Activated naive CD4-positive, alpha-beta T cell treated with anti-CD3 and anti-CD28 coated beads, Interleukin-2, amount 50 U/mL, for 16 hours (primary cell): ENCODE measurements at places on chromosomes 12 and 14.

- no peak for DNase-seq
Observed at GRCh38 chr12:54592316-54592715, 3.9 kb upstream of the PPP1R1A start.

GRCh38 chr12:78278706-78279190 is 448.1 kb downstream of the NAV3 start:
- DNase-seq: no peak

DNA sequence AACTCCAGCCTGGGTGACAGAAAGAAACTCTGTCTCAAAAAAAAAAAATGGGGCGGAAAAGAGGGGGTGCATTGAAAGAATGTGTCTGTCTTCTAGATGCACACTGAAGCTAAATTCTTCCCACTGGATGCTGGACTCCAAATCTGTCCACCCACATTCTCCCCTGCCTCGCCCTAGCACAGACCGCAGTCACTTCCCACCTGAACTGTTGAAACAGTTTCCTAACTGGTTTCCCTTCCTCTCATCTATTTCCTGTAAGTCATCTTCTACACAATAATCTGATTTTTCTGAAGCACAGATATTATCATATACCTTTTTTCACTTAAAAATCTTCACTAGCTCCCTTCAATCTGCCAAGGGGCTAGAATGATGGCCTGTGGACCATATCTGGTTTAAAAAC is 1.5 kb upstream of the HCAR1 start:
- DNase-seq: peak; percentile 30

- DNase-seq: no peak
Observed at GRCh38 chr12:6538420-6539313, 4.3 kb downstream of the GAPDH start.

DNA sequence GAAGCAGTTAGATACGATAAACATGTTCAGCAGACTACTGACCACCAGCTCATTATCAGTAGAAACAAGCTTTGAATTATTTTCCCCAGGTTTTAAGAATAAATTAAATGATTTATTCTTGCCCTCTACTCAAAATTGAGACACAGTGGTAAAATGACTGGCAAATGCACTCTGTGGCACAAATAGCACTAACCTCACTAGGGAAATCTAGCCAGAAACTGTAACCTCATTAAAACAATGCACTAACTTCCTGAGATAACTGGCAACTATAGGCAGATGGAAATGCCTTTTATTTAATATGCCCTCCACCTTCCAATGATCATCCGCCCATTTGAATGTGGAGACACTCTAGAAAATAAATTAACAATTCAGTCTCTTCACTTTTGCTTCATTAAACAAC is 33.2 kb downstream of the CPNE8 start:
- DNase-seq: no peak

- DNase-seq: no peak
Observed at GRCh38 chr14:74407021-74407800, 18.8 kb downstream of the SYNDIG1L start.

- no peak for DNase-seq
Observed at GRCh38 chr12:41122894-41123293, 65.2 kb upstream of the PDZRN4 start.

GRCh38 chr14:50999726-51000125 is 55.4 kb upstream of the PYGL start:
- no peak for DNase-seq

GRCh38 chr14:88188745-88189416 is 134.2 kb downstream of the KCNK10 start:
- no peak for DNase-seq

DNA sequence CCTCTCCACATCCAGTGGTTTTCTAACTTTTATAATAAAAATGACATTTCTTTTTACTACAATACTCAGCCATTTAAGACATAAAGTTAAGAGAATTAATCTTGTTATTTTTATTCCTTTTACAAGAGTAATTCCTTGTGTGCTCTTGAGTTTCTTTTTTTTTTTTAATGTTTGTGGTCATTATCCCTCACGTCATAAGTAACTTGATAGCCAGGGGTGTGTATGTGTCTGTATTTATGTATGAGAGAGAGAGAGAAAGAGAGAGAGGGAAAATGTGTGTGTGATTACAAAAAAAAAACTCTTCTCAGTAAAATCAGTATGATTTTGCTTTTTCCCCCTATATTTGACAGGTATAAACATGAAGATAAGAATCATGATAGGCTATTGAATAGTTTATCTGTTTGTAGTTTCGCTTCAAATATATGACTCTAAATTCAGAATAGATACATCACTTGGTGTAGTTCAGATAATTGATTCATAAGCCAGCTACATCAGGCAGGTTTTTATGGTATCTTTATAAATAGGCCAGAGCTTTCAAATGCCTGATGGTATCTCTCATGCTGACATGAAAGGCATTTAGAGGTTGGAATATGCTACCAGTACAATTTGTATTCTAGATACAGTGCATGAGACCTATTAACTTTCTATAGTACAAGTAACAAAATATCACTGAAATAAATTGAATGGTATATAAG is 34.9 kb downstream of the RERGL start:
- DNase-seq: no peak

DNA sequence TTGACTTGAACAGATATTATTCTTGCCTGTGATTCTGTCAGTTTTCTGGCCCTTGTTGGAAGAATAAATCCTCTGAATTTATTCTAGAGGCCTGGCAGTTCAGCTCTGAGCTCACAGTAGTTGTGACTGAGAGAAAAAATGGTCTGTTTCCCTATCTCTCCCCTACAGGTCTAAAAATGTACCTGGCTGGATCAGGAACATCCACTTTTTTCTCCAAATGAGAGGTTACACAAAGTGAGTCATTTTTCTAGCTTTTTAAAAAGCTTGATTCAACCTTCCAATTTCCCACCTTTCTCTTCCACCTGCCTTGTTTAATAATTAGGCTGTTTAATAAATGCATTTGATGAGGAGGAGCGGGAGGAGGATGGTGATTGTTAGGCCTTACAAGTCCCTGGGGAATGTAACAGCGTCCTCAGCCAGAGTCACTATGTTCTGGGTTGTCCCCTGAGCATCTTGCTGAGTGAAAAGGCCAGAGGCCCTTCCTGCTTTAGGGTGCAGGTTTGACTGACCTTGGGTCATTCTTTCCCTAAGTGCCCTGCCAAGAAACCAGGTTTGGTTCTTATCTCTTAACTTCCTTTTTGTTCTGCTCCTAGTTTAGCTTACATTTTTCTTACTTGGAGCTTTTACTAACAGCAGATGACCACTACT is 91.7 kb upstream of the FUT8 start:
- DNase-seq: no peak

DNA sequence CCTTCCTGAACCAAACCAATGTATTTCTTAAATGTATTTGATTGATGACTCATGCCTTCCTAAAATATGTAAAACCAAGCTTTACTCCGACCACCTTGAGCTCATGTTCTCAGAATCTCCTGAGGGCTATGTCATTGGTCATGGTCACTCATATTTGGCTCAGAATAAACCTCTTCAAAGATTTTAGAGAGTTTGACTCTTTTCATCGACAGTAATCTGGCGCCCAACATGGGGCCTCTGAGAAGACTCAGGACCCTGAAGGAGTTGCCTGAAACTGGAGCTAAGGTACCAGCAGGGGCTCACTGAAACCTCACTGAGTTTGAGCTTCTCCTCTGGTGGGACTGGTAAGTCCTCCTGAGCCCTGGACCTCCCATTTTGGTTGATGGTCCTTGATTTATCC is 17.2 kb upstream of the PSMC1 start:
- DNase-seq: no peak

DNA sequence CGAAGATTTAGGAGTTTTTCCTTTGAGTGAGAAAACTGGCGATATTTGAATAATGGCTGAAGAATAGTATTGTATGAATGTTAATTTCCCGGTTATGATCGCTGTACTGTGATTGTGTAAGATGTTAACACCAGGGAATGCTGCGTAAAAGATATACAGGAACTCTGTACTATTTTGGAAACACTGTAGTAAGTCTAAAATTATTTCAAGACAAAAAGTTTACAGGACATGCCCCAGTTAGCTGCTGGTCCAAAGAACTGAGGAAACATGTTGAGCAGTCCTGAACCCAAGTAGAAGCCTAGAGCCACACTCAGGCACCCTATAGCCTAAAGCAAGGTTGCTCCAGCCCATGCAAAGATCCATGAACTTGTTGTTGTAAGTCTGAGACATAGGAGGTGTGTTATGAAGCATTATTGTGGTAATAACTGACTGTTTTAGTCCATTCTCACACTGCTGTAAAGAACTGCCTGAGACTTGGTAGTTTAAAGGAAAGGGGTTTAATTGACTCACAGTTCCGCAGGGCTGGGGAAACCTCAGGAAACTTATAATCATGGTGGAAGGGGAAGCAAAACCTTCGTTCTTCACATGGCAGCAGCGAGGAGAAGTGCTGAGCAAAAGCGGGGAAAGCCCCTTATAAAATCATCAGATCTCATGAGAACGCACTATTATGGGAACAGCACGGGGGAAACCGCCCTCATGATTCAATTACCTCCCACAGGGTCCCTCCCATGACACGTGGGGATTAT is 99.8 kb upstream of the RESF1 start:
- DNase-seq: no peak

- no peak for DNase-seq
Observed at GRCh38 chr14:104750056-104750752, 2.7 kb upstream of the SIVA1 start.

GRCh38 chr14:38866461-38866860 is 236.6 kb downstream of the SEC23A start:
- DNase-seq: no peak

- no peak for DNase-seq
Observed at GRCh38 chr12:127292736-127293135, 974.2 kb upstream of the TMEM132C start.

DNA sequence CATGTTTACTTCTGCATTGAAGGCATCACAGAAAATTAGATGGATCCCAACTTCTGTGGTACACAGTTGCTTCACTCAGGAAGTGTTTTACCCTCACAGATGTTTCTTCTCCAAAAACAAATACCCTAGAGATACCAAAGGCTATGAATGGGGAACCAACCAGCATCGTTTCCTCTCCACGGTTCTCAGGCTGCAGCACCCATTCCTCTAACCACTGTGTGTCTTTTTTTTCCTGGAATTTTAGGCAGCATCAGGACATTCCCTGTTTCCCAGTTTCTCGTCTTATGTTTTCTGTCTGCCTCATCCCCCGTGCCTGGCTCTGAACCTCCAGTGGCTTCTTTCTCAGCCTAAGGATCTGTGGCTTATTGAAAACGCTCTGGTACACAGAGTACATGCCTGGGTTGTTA is 72.0 kb upstream of the TBX5 start:
- DNase-seq: no peak

DNA sequence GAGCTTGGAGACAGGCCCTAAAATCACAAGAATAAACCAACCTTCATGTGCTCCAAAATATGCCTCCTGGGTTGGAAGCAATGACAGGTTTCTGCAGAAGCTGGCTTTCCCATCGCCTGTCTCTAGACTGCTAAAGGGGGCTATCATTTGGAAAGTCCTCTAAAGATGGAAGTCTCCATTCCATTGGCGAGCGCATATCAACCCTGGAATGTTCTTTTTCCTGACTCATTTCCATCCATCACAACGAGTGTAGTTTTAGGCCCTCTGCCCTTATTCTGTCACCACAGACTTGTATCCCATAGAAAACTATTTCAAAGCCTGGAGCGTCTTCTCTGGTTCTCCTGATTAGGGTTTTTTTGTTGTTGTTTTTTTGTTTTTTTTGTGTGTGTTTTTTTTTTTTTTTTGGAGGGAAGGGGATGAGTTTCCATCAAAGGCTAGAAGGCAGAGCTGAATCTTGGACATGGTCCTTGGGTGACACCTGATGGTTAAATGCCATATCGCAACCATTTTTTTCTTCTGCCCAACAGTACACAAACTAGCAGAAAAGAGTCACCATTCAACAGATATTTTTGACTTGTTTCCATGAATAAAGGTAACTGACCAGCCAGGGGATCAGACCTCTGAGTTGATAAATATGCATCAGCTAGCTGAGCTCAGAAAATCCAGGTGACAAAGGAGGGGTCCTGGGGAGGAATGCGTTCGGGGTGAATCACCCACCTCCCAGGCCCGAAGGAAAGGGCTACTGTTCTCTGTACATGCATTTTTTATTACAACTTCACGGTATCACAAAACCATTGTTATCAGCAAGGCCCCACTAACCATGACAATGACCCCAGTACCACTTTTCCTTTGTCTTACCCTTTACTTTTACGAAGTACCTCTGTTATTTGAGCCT is 40.5 kb downstream of the KCNA5 start:
- no peak for DNase-seq

- no peak for DNase-seq
Observed at GRCh38 chr12:94404854-94405253, 54.8 kb downstream of the CEP83 start.

DNA sequence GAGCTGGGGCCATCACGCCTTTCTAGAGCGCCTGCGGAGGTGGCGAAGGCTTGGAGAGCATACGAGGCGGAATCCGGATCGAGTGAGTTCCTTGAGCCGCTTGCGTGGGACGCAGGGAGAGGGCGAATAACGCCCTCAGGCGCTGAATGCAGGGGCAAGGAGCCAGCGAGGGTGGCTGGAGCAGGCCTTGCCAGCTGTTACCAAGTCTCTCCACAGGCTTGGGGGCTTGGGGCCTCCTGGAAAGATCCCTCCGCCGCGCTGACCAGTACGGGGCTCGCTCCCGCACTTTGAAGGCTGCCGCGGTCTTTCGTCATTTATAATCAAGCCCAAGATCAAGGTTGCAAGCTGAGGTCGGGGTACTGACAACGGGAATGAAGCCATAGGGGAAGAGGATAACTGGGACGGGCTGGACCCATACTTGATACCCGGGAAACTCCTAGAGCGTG is 1.2 kb downstream of the FLRT2 start:
- no peak for DNase-seq

GRCh38 chr14:104075530-104076151 is 9.9 kb upstream of the ASPG start:
- DNase-seq: no peak

DNA sequence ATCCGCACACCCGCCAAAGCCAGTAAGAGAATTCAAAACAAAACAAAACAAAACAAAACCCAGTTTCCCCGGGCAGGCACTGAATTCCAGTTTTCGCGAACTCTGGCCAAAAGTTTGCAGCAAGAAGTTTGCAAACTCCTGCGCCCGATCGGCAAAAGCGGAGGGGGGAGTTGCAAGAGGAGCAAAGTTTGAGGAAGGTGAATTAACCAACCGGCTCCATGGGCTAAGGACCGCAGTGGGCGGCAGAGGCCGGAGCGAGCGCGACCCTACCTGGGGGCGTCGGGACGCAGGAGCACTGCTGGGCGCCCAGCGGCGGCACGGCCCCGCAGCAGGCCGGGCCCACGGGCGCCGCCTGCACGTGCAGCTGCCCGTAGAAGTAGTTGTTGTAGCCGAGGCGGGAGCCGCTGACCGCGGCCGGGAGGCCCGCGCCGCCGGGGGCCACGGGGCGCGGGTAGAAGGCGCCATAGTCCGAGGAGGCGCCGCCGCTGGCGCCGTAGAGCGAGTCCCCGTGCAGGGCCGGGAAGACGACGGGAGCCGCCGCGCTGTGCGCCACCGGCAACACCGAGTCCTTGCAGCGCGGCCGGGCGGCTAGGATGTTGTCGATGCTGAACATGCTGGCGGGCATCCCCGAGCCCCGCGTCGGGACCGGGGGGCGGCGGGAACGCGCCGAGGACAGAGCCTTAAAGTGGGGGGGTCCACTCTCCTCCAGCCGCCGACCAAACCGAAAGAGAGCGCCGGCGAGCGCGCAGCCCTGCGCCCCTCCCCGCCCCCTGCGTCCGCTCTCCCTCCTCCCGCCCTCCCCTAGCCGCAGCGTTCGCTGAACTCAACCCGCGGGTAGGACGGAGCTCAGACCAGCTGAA is at the start of gene GSC:
Gene GSC (minus strand): TSS at position 723 of the 860 bp plus-strand sequence. CDS start 98 bp downstream, at position 625.
- DNase-seq: no peak

- DNase-seq: no peak
Observed at GRCh38 chr12:69275471-69275891, 36.1 kb downstream of the CPSF6 start.

GRCh38 chr14:96470331-96470730 is 31.9 kb upstream of the PAPOLA start:
- DNase-seq: no peak

- DNase-seq: peak; percentile 67
Observed at GRCh38 chr14:102085948-102086708, 716 bp downstream of the HSP90AA1 start.
